Activated T-cell treated with anti-CD3 and anti-CD28 coated beads, Interleukin-2, amount 50 U/mL, for 4 hours (primary cell): ENCODE measurements at places on chromosomes 3 and 15. TPM values are rescaled to one million over a fixed set of nuclear protein-coding genes. Genes with fewer than 3 reads are reported as not detected.

DNA sequence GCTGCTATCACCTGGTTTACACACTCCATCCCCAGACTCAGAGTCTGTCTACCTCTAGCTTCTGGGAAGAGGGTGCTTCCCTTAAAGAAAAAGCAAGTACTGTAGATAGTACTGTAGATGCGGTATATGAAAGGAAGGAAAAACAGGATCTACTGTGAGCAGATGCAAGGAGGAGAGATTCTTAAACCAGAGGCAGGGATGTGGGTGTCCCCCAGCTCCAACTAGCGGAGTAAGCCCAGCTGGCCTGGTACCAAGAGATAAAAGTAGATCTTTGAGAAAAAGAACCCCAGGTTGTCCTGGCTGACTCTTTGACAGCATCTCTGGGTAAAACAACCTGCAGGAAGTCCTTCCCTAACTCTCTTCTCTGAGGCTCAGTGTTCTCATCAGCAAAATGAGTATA is 523.7 kb upstream of the PROK2 start:
- DNase-seq = no peak

The UBAP1L gene
- 6.1 TPM for total RNA-seq

DNA sequence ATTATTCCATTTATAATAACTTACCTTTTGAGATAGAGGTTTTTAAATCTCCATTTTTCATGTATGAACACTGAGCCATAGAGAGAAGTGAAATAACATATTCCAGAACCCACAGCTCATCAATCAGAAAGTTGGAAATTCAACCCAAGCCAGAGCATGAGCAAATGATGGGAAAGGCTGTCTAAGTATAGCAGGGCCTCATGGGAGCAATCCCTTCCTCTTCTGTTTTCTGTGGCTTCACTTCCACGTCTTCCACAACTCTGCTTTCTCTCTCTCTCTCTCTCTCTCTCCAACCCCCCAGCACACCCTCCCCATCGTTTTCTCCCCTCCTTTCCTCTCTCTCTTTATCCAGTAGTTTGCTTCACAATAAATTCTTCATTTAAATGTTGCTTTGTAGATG is 14.8 kb upstream of the IL1RAP start:
- DNase-seq = no peak

DNA sequence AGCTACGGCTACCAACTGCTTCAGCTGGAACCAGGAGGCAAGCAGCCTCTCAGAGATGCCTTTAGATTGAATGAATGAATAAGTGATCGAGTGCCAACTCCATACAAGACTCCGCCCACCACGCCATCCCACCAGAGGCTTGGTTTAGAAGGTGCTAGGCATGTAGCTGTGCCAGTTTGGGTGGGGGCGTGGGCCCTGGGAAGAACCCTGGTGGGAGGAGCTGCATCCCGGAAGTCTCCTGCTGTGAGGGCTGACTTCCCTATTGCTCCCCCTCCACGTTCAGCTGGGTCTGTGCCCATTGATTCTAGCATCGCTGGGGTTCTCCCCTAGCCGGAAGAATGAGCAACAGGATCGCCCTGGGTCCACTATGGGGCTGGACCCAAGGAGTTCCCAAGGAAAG is 20.9 kb downstream of the LINGO1 start:
- DNase-seq = no peak
